ENCODE measurements at places on chromosomes 3 and 15.

DNA sequence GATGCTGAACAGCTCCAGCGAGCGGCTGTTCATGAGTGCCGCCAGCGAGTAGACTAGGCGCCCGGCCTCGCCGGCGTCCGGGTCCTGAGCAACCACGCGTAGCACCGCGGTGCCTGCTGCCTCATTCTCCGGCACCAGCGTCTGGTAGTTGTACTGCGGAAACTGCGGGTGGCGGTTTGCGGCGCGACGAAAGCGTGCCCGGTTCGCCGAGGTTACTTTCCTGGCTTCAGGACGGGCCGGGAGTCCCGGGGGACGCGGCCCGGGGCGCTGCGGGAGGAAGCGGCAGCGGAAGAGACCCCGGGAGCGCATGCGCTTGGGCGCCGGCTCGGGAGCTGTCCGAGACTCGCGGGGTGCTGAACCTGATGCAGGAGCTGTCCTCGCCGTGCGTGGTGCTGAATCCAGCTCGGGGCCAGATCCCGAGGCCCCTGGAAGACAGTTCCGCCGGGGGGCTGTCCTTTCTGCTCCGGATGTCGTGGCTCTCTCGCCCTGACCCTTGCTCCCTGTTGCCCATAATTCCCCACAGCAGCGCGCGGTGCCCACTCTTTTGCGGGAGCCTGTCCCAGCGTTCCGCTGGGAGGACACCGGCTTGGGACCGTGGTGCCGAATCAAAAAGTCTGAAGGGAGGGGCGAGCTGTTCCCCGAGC, 1.1 kb downstream of the CELSR3 start:
- DNase-seq = peak; percentile 96

DNA sequence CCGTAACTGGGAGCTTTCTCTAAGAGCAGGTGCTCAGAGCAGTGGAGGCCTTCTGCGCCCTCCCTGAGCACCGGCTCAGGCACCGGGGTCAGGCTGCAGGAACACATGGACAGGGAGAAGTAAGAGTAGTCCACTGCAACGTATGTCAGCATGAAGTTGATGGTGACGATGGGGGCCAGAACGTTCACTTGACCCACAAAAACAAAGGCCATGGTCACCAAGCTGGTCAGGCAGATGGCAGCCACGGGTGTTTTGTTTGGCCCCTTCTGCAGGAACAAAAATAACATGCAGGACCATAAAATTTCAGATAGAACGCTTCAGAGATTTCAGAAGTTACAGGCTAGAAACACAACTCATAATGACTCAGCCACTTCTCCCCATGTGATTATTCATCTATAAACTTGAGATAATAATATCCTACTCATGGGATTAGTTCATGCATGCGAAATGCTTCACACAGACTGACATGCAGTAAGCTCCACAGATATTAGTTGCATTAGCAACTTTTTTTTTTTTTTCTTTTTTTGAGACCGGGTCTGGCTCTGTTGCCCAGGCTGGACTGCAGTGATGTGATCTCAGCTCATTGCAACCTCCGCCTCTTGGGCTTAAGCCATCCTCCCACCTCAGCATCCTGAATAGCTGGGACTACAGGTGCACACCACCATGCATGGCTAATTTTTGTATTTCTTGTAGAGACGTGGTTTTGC, 52.2 kb upstream of the HEG1 start:
- no peak for DNase-seq

DNA sequence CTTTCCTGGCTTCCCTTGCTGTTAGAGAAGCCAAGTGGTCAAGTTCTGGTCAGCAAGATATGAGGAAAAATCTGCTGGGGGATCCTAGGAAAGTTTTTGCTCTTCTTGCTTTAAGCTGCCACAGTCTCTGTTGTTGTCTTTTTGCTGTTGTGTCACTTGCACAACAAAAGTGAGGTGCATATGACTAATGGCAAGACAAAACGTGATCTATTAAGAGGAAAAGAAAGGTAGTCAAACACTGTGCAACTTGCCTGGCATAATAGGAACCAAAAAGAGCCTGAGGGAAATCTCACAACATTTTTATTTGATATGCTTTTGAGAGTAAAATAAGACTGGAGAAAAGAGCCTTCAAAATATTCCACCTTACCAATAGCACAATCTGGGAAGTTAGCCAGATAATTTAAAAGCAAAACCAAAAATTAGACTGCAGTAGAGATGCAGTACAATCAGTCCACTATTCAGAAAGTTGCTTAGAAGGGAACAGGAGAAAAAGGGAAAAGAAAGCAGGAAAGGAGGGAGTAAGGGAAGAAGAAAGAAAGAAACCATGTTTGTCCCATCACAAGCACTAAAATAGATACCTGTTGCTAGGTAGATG, 110.0 kb upstream of the SLC4A7 start:
- DNase-seq = no peak

- no peak for DNase-seq
Measured at GRCh38 chr3:107221856-107222255, 155.4 kb upstream of the CCDC54 start.

GRCh38 chr3:147415286-147415685, 6.1 kb downstream of the ZIC1 start:
- no peak for DNase-seq

DNA sequence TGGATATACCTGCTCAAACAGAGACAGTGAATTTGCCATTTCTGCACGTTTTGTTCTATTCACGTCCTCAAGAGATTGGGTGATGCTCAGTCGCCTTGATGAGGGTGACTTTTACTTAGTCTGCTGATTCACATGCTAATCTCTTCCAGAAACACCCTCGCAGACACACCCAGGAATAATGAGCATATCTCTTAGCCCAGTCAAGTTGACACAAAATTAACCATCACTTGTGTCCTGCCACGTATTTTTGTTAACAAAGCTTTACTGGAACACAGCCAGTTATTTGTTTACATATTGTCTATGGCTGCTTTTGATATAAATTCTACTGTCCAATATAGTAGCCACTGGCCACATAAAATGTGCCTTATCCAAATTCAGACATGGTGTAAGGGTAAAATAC, 218.3 kb downstream of the FHIT start:
- no peak for DNase-seq

DNA sequence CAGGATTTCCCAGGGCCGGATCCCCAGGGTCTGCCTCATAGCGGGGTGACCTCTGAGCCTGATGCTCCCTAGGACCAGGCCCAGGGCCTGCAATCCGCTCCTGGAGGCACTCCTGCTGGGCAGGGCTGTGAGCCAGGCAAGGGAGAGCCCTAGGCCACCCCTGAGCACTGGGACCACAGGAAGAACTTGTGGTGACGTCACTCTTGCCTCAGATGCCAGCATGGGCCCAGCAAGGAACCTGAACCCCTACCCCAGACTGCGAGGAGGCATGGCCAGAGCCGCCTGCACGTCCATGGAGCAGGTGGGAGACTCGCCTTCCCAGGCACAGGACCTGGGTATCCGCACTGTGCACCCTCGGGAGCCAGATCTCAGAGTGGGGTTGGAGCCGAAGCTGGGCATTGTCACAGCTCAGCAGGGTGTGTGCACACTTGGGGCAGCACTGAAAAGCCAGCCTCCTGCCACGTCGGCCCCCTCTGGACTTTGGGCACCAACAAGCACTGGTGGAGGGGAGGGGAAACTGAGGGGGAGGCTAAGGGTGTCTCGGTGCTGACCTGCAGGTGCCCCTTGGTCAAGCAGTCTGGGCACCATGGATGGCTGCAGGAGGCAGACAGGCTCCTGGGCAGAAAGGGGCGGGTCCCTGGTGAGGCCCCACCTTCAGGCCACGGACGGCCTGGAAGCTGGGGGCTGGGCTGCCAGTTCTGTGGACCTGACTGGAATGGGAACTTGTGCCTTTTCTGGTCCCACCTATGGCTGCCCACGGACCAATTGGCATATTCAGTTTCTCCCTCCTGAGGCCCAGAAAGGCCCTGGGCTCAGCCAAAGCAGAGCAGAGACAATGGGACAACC, 49.3 kb downstream of the SLC6A20 start:
- DNase-seq = no peak

DNA sequence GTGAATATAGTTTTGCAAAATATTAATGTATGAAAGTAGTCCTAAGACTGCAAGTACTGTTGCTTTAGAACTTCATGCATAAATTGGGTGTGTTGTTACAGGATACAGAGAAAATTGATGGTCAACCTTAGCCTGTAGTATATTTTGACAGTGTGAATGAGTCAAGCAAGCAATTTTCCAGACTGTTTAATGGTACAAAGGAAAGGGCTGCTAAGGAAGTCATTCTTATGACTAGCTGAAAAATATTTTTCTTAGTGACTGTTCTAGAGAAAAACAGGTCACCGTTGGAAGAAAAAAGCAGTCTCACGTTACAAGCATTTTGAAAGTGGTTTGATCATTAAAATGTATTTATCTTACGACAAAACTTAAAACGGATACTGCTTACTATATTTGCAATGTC, 49.2 kb downstream of the MBNL1 start:
- DNase-seq = no peak

GRCh38 chr3:71057526-71057894, 526.0 kb downstream of the FOXP1 start:
- no peak for DNase-seq

DNA sequence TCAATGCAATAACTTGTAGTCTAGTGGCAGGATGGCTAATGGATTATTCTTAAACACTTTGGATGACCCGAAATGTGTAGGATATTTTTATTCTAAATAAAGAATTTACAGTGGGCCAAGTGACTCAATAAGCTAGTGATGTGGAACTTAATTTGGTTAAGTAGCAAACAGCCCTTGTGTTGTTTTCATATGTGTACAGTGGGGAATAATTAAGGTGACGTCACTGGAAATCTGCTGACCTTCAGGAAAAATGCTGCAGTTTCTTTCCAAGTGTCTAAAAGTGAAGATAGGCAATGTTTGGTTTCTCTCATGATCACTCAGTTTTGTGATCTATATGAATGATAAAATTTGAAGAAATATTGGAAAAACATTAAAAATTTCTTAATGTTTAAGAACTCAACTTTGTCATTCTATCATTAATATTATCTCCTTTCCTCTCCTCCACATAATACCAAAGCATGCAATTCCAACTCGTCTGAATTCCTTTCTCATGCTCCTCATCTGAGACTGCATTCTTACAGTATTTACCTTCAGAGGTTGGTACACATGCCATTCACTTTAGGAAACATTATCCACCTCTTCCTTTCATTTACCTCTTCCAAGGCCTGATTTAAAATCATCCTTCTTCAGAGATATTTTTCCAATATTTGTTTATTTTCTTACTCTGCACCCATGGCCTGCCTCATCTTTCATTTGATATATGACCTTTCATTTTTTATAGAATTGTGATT, 414.6 kb upstream of the ARPP21 start:
- no peak for DNase-seq

DNA sequence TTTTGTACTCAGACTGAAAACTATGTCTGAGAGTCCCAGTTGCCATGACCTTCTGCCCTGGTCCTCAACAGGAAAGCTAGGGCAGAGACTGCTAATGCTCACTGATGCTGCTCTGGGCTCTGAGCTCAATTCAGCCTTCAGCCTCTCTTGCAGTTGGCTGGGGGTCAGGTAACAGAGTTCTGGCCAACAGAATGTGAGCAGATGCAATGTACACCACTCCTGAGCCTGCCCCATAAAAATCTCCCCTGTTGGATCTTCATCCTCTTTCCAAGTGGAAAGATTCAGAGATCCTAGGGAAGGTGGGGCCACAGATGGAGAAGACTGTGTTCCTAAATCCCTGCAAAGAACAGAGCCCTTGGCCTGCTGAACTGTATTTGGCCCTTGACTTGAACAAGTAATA, 87.8 kb downstream of the PDZRN3 start:
- DNase-seq = no peak

DNA sequence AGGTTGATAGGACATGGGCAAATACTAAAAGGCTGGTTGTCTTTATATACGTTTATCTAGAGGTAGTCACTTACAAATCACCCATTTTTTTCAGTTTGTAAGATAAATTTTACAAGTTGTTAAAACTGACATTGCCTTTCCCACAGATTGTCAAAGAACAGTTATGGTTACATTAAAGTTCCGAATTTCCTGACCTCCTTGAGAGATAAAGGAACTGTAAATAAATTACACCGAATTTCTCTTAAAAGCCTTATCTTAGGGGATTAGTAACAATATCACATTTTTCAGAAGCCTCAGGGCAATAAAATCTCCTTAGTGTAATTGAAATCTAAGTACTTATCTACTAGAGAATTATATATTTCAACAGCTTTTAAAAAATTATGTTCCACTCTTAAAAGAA, 49.5 kb downstream of the ZPLD1 start:
- DNase-seq = no peak

- no peak for DNase-seq
Measured at GRCh38 chr3:30188713-30189112, 417.7 kb upstream of the TGFBR2 start.

DNA sequence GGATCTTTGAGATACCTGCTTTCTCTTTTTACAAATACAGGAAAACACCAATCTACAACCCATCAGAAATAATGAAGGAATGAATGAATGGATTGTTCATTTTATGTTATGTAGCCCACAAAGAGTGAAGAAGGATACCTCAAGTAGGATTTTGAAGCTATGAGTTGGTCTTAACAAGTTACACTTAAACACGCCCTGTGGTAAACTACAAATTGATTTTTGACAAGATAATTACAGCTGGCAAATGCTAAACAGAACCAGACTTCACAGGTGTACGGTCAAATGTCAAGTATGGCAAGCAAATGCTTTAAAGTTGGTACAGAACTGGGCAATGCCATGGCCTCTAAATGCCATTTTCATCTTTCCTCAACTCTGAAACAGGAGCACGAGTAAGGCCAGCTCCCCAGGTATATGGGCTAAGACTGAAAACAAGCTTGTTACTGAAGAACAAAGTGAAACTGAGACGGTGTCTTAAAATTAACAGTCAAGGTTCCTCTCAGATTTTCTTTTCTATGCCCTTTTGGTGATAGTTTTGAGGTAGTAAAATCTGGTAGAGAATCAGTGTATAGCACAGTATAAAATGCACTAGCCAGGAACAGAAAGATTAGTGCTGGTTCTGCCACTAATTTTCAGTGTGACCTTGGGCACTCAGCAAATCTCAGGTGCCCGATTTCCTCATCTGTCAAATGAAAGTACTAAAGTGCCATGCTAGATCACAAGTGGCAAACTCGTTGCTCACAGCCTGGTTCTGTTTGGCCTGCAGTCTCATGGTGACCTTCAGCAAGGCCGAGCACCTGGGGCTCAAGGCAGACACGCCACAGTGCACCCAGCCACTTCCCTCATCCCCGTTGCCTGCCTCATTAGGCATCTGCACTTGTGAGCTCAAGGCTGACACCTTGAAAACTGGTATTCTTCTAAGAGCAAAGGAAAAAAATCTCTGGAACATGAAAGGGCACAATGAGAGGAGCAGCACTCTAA, 9.5 kb downstream of the RUVBL1 start:
- no peak for DNase-seq

- no peak for DNase-seq
Measured at GRCh38 chr3:59515966-59516365, 466.1 kb upstream of the CFAP20DC start.

Data from activated CD8-positive, alpha-beta memory T cell treated with anti-CD3 and anti-CD28 coated beads, Interleukin-2, amount 50 U/mL, for 48 hours (primary cell).